ENCODE measurements at places on chromosomes 5 and 9. TPM values are rescaled to one million over a fixed set of nuclear protein-coding genes. Genes with fewer than 3 reads are reported as not detected.

DNA sequence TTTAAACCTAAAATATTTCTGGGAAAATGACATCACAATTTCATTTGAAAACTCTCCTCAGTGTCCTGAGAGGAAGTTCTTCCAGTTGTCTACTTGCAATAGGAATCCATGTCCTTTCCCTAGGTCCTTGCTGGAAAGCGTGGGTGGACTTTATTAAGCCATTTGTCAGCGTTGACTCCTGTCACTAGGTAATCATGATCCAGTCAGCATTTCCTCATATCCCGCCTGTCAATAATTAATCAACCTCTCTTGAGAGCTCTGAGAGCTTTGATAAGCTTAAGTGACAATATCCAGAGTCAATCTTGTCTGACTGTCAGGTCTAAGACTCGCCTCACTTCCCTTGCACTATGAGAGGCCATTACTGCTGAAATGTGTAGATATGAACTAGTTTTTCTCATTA, 107.2 kb upstream of the SLIT3 start:
- DNase-seq = no peak

- DNase-seq = no peak
These were observed 56.7 kb downstream of the SGCD start for GRCh38 chr5:156383510-156384265.

GRCh38 chr5:143685246-143685815, 126.6 kb upstream of the HMHB1 start:
- DNase-seq = no peak

GRCh38 chr5:17279487-17279886, 62.1 kb downstream of the BASP1 start:
- no peak for DNase-seq

Gene ALDOB
- total RNA-seq = not detected

DNA sequence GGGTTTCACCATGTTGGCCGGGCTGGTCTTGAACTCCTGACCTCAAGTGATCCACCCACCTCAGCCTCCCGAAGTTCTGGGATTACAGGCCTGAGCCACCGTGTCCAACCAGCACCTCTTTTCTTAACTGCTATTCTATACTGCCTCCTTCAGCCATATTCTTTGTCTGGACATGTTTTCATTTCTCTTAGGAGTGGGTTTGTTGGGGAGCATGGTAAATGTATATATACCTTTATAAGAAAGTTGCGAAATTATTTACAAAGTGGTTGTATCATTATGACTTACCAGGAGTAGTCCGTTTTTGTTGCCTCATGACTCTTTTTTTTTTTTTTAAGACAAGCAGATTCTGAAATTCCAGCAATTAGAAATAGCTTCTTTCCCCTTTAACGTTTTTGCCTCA, 38.7 kb downstream of the CDC42SE2 start:
- no peak for DNase-seq

Gene POU4F3
- not detected for total RNA-seq

DNA sequence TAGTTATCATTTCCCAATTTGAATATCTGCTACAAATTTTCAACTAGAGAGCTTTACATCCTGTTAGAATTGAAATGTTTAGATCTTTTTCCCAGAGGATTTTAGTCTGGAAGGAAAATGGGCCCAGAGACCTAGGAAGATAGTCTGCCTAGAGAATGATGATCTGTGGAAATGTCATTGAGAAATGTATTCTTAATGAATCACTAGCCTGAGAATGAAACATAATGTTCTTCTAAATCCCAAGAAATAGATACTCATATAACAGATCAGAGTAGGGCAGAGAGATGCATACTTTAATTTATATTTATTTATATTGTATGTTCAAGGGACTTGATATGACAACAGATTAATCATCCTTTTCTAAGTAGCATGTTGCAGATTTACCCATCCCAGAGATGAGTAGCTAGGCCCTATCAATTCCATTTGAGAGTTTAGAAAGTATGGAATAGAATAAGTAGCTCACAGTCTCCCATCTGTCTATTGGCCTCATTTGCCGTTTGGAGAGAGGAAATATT, 25.1 kb upstream of the SLC44A1 start:
- no peak for DNase-seq

DNA sequence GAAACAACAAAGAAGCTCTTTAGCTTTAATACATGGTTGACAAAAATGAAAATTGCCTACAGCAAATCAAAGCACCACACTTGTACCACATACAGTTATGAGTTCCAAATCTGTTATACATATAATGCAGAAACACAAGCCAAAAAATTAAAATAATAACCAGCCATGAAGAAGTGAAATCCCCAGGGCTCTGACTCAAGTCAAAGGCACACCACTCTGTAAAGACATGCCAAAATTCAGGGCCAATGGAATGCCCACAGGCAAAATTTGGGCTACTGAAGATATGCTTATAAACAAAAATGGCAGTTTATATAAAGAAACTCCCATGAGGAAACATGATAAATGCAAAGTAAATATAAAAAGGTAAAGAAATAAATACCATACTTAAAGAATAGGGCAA, 29.0 kb downstream of the THBS4 start:
- no peak for DNase-seq

DNA sequence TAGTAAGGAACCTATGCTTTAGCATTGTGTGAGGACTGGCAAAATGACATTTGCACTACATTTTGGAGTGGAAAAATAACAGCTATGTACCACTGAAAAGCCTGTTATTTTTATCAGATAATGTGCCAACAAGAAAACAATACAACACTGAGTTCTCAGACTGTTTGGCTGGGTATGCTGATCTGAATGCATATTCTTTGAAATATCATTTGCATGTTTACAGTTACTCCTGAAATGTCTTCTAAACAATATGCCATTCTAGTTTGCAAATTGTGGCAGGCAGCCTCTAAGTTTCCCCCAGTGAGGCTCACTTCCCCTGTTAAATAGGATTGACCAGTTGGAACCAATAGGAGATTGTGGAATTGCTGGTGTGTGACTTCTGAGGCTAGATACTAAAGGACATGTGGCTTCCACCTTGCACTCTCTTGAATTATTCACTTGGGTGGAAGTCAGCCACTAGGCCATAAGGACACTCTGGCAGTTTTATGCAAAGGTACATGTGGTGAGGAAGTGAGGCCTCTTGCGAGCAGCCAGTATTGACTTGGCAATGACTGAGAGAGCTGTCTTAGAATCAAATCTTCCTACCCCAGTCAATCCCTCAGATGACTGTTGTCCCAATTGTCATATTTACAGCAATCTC, 250.4 kb upstream of the PCSK5 start:
- no peak for DNase-seq

GRCh38 chr5:16799796-16800195, 136.3 kb downstream of the MYO10 start:
- no peak for DNase-seq

DNA sequence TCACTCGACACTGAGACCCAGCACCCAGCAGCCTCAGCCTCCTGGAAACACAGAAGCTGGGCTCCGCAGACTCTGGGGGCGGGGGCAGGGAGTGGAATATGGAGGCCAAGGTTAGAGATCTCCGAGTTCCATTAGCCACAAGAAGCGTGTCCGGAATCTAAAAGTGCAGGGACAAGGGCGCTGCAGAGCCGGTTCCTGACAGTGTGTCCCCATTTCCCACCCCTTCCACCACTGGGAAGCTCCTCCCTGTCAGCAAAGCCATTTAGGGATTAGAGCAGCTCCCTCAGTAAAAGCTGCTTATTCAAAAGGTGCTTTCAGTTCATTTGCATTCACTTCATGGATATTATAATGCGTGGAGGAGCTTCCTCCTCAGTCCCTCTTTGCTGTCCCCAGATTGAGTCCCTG, 74.1 kb upstream of the HSPA9 start:
- DNase-seq = no peak

- DNase-seq = no peak
These were observed 7.4 kb downstream of the LHX2 start for GRCh38 chr9:124018730-124019697.

- no peak for DNase-seq
These were observed 17.1 kb downstream of the BTNL3 start for GRCh38 chr5:181005791-181006190.

Gene IL31RA
- not detected for total RNA-seq

DNA sequence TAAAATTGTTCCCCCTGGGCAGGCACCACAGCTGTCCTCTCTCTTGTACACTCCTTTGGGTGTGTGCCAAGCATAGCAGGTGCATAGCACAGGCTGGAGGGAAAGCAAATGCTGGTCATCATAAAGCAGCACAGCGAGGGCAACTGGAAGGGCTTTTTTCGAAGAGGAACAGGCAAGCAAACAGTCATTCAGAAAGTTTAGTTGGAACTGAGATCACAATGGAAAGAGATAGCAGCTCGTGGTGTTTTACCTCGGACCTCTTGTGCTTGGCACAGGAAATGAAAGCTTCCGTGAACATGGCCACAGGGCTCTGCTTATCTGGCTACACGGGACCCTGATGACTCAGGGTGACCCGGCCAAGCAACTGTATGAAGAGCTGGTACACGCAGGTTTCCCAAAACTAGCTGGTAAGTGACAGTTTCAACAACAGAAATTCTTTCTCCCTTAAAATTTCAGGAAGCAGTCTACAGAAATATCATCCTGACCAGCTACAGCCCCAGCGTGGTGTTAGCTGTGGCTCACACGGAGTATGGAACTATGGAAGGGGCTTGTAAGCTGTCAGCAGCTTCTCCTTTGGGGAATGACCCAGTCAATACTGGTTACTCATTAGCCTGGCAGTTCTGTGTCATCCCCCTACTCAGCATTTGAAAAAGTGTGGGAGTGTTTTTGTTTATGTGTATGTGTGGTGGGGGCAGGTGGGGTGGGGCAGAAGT, 48.1 kb downstream of the POC5 start:
- DNase-seq = no peak

Gene ELOVL7
- 4.0 TPM for total RNA-seq

DNA sequence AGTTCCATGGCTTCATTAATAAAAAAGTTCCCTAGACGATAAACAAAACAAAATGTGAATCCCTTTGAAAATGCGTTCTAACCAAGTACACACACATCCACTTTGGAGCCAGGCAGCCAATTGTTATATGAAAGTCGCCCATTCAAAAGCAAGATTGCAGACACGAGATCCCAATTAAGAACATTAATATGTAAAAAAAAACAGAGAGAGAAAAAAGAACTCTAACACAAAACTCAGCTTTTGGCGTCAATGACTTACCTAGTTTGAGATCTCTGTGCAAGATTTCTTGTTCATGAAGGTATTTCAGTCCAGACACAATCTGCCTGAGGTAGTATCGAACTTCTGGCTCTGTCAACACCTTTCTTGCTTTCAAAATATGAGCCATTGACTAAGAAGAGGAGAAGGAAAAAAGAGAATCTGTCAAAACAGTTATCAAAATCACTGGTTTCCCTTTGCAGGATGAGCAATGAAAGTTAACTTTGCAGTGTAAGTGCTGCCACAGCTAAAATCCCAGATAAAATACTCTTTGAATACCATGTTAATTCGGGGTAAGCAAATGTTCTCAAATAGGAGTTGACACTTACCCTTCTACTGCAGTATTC, 1.6 kb downstream of the PLK2 start:
- no peak for DNase-seq

Gene SLC34A3
- 0.11 TPM for total RNA-seq

DNA sequence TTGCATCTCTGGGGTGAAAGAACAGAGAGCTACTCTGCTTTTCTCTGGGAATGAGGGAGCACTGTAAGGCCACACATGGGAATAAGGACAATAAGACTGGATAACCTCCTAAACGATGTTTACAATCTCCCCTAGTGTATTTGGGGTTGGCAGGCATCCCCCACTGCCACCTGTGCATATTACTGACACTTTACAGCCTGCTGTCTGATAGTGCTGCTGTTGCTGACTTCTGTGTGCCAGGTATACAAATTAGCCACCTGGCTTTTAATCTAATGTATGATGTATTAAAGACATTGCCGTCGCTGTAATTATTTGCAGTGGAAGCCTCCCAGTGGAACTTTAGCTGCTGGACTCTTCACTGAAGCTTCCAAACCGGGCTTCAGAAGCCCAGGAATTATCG, 4.4 kb upstream of the SHISAL2B start:
- no peak for DNase-seq

DNA sequence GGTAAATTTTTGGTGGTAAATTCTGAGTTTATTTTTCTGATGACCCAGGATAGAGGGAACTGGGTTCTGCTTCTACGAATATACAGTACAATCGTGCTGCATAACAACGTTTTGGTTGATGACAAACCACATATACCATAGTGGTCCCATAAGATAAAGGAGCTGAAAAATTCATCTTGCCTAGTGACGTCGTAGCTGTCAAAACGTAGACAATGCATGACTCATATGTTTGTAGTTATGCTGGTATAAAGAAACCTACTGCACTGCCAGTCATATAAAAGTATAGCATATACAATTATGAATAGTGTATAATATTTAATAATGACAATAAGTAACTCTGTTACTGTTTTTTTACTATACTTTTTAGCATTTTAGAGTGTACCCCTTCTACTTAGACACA, 244.0 kb downstream of the GAS1 start:
- no peak for DNase-seq

- no peak for DNase-seq
These were observed 220.0 kb downstream of the GLIS3 start for GRCh38 chr9:4079906-4080305.

All from esophagus squamous epithelium (tissue), 5 donors.